ENCODE measurements at places on chromosomes 3 and 15. TPM values are rescaled to one million over a fixed set of nuclear protein-coding genes. Genes with fewer than 3 reads are reported as not detected.

The LRTM1 gene
- not detected for total RNA-seq

The CPN2 gene
- not detected for total RNA-seq

The GATA2 gene
- not detected for total RNA-seq

The GOLGA8T gene
- not detected for total RNA-seq

The KBTBD13 gene
- total RNA-seq, result not detected

The NPAP1 gene
- total RNA-seq, result not detected

The SH2D7 gene
- 0.11 TPM for total RNA-seq

The EXD1 gene
- total RNA-seq, result not detected

The KBTBD12 gene
- total RNA-seq, result not detected

The ZBTB47 gene
- total RNA-seq, result 0.11 TPM

The RARRES1 gene
- not detected for total RNA-seq
